ENCODE measurements at places on chromosomes 1 and 21. TPM values are rescaled to one million over a fixed set of nuclear protein-coding genes. Genes with fewer than 3 reads are reported as not detected.

GRCh38 chr21:31922881-31923280 lies 50.1 kb downstream of the HUNK start:
- H3K36me3 ChIP-seq = no peaks in the 10 kb centered on the region
- no peaks in the 10 kb centered on the region for H3K4me1 ChIP-seq
- 0 out of 2 replicates have a peak, but pooled peaks cover 2% of the 10 kb centered on the region for H3K27me3 ChIP-seq
- no peak for DNase-seq

The C8A gene
- total RNA-seq = not detected

- no peak overlapping the region for H3K27ac ChIP-seq
- H3K4me3 ChIP-seq = no peak overlapping the region
- no peak for DNase-seq
- no peaks in the 10 kb centered on the region for H3K36me3 ChIP-seq
Observed at GRCh38 chr1:166721145-166721544, 118.1 kb upstream of the POGK start.

The TENT5C gene
- total RNA-seq = 8.9 TPM

DNA sequence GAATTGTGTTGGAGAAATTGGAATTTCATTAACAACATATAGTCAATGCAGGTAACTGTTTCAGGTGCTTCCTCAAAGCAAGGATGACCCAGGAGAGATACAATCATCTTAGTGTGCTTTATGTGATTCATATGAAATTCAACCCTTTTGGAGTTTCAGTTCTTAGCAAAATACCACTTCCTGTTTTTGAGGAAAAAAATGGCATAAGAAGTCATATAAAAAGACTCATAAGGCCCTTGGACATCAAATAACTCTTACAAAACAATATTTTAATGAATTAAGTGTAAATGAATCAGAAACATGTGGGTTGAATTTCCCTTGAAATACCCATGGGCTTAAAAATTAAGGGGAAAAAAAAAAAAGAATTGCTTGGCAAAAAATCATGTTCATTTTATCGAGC lies 926.6 kb downstream of the LTN1 start:
- no peak for DNase-seq
- no peaks in the 10 kb centered on the region for H3K27me3 ChIP-seq
- H3K36me3 ChIP-seq = no peaks in the 10 kb centered on the region
- no peak overlapping the region for H3K27ac ChIP-seq
- no peak overlapping the region for H3K4me3 ChIP-seq
- no peaks in the 10 kb centered on the region for H3K4me1 ChIP-seq

DNA sequence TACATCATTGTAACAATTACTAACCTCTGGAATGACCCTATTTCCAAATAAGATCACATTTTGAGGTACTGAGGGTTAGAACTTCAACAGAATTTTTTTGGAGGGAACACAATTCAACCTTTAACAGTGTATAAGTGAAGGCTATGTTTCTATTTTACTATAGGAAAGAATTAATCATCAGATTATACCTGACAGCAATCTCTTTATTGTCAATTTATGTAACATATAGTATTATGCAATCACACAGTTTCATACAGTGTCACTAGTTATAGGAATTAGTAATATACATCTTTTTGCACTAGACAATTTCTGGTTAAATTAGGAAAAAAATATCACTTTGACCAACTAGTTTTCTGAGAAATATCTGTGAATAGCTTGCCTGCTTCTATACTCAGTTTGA lies 59.1 kb downstream of the MSH4 start:
- H3K4me1 ChIP-seq = no peaks in the 10 kb centered on the region
- H3K27me3 ChIP-seq = no peaks in the 10 kb centered on the region
- H3K36me3 ChIP-seq = no peaks in the 10 kb centered on the region
- DNase-seq = no peak
- H3K4me3 ChIP-seq = no peak overlapping the region

DNA sequence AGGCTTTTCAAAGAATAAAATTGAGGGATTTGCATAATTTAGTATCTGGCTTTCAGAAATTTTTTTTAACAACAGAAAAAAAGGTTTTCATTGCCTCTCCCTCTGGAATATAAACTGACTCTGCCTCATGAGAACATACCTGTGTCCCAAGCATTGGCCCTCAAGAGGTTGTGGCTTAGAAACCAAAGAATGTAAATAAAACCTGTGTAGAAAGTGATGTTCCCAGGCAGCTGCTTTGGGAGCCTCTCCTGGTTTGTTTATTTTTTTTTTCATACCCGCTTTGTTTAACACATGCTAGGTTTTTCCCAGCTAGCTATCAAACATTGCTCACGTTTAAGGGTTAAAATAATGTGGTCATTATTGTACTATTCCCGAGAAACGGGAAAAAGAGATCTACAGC lies 40.5 kb upstream of the IFNAR2 start:
- DNase-seq = no peak
- peaks cover 2% of the 10 kb centered on the region for H3K27me3 ChIP-seq
- no peak overlapping the region for H3K27ac ChIP-seq
- H3K36me3 ChIP-seq = no peaks in the 10 kb centered on the region
- no peaks in the 10 kb centered on the region for H3K4me1 ChIP-seq

The LAMTOR5 gene
- 119 TPM for total RNA-seq

The ADAM30 gene
- not detected for total RNA-seq

The SH2D5 gene
- total RNA-seq = 23.3 TPM

The CYYR1 gene
- total RNA-seq = not detected

The OR2M2 gene
- not detected for total RNA-seq

GRCh38 chr1:11156963-11157362 lies 32.2 kb upstream of the ANGPTL7 start:
- no peak overlapping the region for H3K4me3 ChIP-seq
- no peaks in the 10 kb centered on the region for H3K27me3 ChIP-seq

The GALNT2 gene
- 152 TPM for total RNA-seq

DNA sequence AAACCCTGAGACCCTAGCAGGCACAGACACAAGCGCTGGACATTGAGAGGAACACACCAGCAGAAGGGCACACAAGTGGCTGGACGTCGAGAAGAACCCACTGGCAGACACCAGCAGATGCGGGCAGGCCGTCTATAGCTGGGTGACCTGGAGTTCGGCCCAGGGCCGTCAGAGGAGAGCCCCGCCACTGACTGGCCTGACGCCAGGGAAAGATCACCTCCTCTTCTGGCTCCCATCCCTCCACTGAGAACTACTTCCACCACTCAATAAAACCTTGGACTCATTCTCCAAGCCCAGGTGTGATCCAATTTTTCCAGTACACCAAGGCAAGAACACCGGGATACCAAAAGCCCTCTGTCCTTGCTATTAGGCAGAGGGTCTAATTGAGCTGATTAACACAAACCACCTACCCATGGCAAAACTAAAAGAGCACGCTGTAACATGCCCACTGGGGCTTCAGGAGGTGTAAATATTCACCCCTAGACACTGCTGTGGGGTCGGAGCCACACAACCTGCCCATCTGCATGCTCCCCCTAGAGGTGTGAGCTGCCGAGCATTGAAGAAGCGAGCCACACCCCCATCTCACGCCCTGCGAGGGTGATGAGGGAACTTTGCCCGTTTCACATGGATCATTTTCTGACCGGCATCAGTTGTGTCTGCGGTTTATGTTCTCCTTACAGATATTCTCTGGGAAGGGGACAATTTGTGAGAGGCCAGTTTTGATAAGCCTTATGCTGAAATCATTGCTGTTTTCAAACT lies 104.8 kb downstream of the HLX start:
- no peak overlapping the region for H3K27ac ChIP-seq
- no peaks in the 10 kb centered on the region for H3K4me1 ChIP-seq
- no peaks in the 10 kb centered on the region for H3K36me3 ChIP-seq
- no peaks in the 10 kb centered on the region for H3K27me3 ChIP-seq

The FAM177B gene
- not detected for total RNA-seq

The GJA4 gene
- not detected for total RNA-seq

Measured in Panc1 (cell line).